Type B pancreatic cell (in vitro differentiated cells): ENCODE measurements at places on chromosomes 3 and 15. TPM values are rescaled to one million over a fixed set of nuclear protein-coding genes. Genes with fewer than 3 reads are reported as not detected.

The CLN6 gene
- total RNA-seq = 29.5 and 43.0 TPM in 2 replicates

The DUOX1 gene
- 5.5 and 11.1 TPM in 2 replicates for total RNA-seq

The GRAMD2A gene
- total RNA-seq = 6.0 and 15.5 TPM in 2 replicates

The TMEM40 gene
- total RNA-seq = 16.3 and 51.3 TPM in 2 replicates

The SOX2 gene
- 20.5 and 70.4 TPM in 2 replicates for total RNA-seq

The RNU6-1 gene
- not detected in 2 replicates for total RNA-seq

The VIPR1 gene
- 4.7 and 5.6 TPM in 2 replicates for total RNA-seq

The RARB gene
- 13.3 and 28.2 TPM in 2 replicates for total RNA-seq

GRCh38 chr3:50154840-50155490 lies at the start of gene SEMA3F:
Gene SEMA3F, plus strand, starts transcription at chr3:50155324. Its CDS starts 4,299 bp downstream, at chr3:50159623.
- DNase-seq = peak; percentile 81

GRCh38 chr15:98809273-98809672 lies 160.9 kb downstream of the IGF1R start:
- no peak for DNase-seq

GRCh38 chr3:110178965-110179364 lies 841.6 kb upstream of the DPPA4 start:
- DNase-seq = no peak

DNA sequence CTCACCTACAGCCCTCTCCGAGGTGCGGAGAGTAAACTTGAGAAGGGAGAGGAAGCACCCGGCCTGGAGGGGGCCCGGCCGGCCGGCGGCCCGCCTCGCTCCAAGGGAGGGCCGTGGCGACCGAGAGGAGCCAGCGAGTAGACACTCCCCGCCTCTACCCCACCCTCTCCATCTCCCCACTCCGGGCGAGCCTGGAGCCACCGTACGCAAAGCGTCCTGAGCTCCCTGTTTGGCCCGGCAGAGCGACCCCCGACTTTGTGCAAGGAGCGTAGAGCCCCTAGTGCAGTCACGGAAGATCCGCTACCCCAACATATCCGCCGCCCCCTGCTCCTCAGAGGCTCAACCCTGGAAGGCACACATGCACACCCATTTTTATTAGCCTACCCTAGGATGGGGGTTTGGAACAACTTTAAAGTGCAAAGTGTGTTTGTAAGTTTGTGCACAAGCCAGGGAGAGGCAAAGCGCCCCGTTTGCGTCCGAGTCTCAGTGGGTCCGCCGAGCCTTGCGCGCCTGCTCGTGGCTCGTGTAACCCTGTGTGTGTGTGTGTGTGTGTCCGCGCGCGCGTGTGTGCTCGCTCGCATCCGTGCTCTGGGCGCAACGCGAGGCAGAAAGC lies 508 bp upstream of the SMAD6 start:
- peak; percentile 83 for DNase-seq

- no peak for DNase-seq
These were observed 9.9 kb downstream of the CEP152 start for GRCh38 chr15:48800811-48801455.

GRCh38 chr15:26886566-26886965 lies 19.7 kb downstream of the GABRA5 start:
- DNase-seq = no peak

GRCh38 chr3:125647318-125648014 lies 52.2 kb upstream of the OSBPL11 start:
- no peak for DNase-seq

DNA sequence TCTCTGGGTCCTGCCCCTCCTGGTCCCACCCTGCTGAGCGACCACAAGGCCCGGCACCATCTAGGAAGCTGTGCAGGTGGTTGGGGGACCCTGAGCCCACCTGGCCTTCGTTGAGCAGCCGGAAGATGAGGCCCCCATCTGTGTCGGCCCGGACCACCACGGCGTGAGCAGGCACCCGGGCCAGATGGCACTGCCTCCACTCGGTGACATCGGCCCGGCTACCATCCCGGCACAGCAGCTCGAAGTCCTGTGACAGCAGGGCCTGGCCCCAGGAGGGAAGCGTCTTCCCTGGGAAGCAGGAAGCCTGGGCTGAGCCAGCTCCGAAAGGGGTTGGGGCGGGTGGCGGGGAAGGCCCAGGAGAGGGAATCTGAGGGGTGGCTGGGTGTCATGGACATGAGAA lies 12.6 kb downstream of the MELTF start:
- DNase-seq = no peak

- DNase-seq = no peak
These were observed 172.3 kb downstream of the SLCO3A1 start for GRCh38 chr15:92025706-92026270.

- no peak for DNase-seq
These were observed 154.7 kb upstream of the GOLIM4 start for GRCh38 chr3:168250415-168250861.

DNA sequence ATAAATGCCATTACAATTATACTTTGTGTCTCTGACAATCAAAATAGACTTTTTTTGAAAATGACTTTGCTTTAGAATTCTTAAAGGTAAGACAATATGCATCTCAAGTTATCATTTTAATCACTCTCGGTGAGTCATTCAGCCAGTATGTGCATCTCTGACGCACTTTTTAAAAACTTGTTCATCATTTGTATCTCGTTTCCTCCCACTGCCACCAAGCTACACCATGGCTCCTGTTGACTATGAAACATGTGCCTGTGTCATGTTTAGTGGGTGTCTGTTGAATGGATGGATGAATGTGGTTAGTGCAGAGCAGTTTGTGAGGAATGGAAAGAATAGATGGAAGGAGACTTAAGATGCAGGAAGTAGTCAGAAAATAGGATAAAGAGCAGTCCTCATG lies 68.6 kb downstream of the ARPP21 start:
- no peak for DNase-seq

- DNase-seq = no peak
These were observed 48.4 kb downstream of the ARHGEF3 start for GRCh38 chr3:56753206-56753820.

DNA sequence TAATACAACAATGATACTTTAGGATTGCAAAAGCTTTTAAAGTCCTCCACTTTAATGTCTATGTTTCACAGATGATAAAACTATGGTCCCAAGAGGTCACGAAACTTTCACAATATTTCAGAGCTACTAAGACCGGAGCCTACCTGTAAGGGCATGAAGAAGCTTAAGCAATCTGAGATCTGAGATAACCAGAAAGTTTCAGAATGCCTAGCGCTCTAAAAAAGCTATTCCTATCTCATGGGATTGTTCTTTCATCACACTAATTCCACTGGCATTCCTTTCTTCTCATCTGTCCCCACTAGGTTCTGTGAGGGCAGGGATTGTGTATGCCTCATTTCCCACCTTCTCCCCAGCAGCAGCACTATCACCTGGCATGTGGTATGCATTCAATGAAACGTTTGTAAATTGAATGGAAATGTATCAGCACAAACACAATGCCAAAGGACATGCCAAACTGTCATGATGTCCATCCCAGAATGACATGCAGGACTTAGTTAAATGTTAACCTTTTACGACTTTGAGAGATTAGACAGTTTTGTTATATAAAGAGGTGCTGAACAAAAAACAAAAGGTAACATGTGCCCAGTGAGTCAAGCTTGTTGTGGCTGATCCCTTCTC lies 104.7 kb upstream of the NR2F2 start:
- DNase-seq = no peak

DNA sequence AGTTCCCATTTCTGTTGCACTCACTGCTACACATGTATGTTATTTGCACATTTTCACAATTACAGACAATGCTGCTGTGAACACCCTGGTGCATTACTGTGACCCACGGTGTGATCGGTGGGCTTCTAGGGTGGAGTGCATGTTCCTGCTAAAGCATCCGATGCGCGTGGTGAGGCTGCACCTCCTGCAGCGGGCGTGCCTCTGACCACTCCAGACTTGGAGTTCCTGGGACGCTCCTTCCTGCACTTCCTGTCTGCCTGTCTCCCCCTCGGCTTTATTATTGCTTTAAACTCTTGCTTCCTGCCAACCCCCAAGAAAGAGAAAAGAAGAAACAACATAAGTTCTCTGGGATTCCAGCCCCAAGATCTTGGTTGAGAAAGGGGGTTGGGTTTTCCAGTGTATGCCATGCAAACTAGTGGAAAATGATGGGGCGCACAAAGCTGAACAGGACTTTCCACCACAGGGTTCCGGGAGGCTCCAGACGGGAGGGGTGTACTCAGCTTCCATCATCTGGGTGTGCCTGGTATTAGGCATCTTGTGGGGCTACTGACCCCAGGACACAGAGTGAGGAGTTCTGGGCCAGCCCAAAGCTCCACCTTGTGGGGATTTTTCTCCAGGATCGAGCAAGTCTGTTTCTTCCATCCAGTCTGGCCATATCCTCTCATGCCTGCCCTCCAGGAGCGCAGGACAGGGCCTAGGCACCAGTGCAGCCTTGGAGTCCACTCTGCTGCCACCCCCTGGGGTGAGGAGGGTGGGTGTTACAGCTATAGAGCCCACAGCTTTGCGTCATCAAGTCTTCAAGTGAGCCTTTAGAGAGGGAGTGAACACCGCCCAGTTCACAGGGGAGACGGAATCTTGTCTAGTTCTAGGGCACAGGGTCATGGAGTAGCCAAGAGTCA lies 11.2 kb downstream of the RPL32 start:
- no peak for DNase-seq

DNA sequence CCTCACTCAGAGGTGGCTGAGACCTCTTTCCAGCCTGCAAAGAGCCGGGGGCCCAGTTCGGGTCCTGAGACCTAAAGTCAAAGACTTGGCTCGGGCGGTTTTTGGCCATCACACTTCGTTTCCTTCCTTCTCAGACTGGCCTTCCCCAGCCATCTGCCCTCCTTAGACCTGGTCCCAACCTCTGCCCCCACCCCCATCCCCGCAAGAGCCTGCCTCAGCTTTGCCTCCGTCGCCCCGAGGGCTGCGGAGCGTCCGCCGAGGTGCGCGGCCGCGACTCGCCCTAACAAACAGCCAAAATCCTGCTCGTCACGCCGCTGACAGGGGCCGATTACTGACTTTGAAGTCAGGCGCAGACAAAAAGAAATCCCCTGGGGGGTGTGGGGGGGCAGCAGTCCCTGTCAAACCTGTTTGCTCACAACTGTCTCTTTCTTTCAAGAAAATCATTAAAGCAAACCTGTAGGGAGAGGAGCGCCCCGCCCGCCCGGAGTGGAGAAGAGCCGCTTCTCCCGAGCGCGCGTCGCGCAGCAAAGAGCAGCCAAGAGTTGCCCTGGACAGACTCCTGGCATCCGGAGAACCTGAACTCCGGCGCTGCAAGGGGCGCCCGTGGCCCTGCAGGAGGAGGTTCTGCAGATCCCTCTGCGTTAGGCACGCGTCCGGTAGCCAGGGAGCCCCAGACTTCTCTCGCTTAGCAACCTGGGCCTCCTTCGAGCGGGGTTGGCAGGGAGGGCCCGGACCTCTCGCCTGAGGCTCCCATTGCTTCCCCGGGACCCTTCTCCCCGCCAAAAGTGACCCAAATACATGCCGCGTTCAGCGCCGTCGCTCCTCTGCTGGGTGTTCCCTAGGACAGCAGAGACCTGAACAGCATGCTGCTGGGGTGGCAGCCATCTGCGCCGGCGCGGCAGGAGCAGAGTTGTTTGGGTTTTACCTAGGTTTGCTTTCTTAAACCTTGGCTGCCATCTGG lies 4.5 kb downstream of the SOX14 start:
- no peak for DNase-seq

- DNase-seq = no peak
These were observed 14.3 kb upstream of the CCNL1 start for GRCh38 chr3:157174290-157174648.

- DNase-seq = no peak
These were observed 362.3 kb downstream of the NR2F2 start for GRCh38 chr15:96692826-96693225.
